NCI-H187 (cell line): ENCODE measurements at places on chromosomes 3 and 15.

- DNase-seq, result peak; percentile 26
These were observed 42.2 kb upstream of the PLCL2 start for GRCh38 chr3:16842272-16843270.

DNA sequence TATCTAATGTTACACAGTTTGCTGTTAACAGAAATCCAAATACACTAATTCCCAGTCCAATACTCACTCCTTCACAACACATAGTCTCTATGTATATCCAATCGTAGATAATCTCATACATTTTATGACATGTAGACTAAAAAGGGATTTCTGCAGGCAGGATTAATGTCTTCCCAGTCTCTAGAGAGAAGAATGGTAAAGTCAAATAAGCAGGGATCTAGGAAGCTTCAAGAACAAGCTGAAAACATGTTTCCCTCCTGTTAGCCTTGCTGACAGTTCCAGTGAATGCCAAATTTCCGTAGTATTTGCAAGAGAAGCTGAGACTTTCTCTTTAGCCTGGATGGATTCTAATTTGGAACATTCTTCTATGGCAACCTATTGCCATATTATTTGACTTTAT is 500.1 kb downstream of the IGSF11 start:
- no peak for DNase-seq

GRCh38 chr3:4597208-4597985 is 104.2 kb downstream of the ITPR1 start:
- DNase-seq, result no peak

GRCh38 chr3:43081796-43082195 is 24.1 kb downstream of the POMGNT2 start:
- no peak for DNase-seq

- no peak for DNase-seq
These were observed 551 bp downstream of the NLGN1 start for GRCh38 chr3:173398111-173398479.

DNA sequence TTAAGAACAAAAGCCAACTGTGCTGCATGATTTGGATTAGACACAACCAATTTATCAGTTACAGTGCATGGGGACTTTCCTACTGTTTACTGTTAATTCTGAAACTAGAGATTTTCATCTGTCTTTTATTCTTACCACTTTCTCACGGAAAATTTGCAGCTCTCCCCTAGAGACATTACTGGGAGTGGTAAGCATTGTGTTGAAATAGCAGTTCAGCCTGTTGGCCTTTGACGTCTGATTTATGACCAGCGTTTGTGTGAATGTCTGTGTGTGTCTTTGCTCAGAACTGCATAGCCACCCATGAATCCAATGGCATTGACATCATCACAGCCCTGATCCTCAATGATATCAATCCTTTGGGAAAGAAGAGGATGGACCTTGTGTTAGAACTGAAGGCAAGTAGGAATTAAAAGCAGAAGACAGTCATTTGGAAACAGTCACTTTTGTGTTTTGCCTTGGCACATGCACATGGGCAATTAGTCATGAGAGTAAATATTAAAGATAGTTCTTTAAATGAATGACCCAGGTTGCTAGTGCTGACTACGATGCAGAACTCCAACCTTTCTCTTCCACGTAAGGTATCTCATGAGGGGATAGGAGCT is 202.2 kb upstream of the BHLHE40 start:
- DNase-seq, result no peak

GRCh38 chr15:29570948-29571791 is 251.1 kb downstream of the TJP1 start:
- no peak for DNase-seq

GRCh38 chr3:7340795-7341194 is 479.9 kb downstream of the GRM7 start:
- DNase-seq, result no peak

DNA sequence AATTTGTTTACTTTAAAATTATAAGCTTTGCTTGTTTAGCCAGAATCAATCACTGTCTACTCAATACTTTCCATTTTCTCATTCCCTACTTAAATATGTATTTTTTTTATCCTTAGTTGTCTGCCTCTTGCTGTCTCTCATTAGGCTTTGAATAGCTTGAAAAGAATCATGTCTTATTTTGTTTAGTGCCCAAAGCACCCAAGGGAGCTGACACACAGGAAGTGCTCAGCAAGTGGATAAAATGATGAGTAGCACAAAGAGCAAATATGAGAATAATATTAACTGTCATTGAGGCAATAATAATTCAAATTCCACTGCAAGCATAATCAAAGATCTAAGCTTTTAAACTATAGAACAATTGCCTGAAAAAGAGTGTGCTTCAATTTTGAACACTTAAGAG is 19.0 kb upstream of the IL1RAP start:
- DNase-seq, result no peak

GRCh38 chr15:50117431-50118027 is 1.5 kb downstream of the ATP8B4 start:
- no peak for DNase-seq

GRCh38 chr3:72270072-72270681 is 485.2 kb upstream of the PROK2 start:
- DNase-seq, result no peak

- DNase-seq, result no peak
These were observed 73.3 kb upstream of the UBE2E2 start for GRCh38 chr3:23129817-23130216.

GRCh38 chr3:184688882-184689271 is 23.0 kb downstream of the MAGEF1 start:
- no peak for DNase-seq

- no peak for DNase-seq
These were observed 40.9 kb upstream of the STRIT1 start for GRCh38 chr3:155334215-155334913.

DNA sequence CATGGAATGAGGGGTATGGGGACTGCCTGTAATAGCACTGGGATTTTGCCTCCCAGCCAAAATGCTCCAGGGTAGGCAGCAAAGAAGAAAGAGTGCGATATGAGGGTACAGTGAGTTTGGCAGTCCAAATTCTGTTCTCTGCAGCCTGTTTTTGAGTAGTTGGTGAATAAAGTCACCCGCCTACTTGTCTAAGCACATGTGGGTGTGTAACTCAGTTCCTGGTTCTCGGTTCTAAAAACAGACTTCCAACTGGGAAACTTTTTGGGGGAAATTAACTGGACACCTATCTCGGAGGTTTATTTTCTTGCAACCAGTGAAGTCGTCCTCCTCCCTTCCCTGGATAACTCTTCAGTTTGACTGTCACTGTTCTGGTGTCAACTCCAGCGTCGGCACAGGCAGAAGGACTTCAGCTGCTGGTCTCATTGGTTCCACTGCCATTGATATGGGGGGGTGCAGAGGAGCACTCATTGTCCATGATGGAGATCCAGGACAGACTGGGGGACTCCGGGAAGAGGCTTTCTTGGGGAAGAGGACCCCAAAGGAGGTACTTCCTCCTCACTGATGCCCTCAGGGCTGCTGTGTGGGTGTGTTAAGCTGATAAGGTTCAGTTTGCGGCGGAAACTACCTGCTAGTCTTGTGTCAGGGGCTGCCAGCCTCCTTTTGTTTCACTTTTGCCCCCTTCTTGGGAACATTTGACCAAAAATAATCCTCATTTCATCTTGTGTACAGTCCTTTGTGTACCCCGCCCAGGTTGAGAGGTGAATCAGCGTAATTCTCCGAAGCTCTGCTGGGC is 13.2 kb downstream of the GHRL start:
- DNase-seq, result no peak

GRCh38 chr3:25424614-25425013 is 3.4 kb upstream of the RARB start:
- no peak for DNase-seq

DNA sequence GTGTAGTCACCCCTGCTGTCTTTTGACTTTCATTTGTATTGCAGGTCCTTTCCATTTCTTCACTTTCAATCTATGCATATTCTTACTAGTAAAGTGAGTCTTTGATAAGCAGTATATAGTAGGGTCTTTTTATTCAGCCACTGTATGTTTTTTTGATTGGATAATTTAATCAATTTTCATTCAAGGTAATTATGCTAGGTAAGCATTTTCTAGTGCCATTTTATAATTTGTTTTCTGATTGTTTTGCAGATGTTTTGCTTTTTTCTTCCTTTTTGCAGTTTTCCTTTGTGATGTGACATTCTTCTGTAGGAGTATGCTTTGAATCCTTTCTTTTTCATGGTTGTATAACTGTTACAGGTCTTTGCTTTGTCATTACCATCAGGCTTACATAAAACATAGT is 504.3 kb upstream of the GBE1 start:
- DNase-seq, result no peak

DNA sequence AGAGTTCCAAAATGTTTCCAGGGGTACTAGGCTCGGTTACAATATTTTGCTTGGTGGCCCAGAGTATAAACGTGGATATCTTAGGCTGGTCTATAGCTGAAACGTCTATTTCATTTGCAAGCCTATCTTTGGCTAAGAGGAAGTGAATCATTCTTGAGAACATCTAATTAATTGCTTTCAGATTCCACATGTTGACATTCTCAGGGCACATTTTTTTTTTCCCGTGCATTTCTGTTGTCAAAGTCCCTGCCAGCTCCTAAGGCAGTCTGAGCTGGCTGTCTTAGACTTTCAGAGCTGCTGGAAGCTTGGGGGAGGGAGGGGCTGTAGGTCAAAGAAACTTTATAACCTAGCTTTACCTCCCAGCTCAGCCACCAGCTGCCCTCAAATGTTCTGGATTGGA is 23.2 kb upstream of the LAMP3 start:
- no peak for DNase-seq

- DNase-seq, result no peak
These were observed 256.3 kb upstream of the SEMA6D start for GRCh38 chr15:47460795-47461573.

- no peak for DNase-seq
These were observed 63.9 kb upstream of the RGMA start for GRCh38 chr15:93152951-93153350.

DNA sequence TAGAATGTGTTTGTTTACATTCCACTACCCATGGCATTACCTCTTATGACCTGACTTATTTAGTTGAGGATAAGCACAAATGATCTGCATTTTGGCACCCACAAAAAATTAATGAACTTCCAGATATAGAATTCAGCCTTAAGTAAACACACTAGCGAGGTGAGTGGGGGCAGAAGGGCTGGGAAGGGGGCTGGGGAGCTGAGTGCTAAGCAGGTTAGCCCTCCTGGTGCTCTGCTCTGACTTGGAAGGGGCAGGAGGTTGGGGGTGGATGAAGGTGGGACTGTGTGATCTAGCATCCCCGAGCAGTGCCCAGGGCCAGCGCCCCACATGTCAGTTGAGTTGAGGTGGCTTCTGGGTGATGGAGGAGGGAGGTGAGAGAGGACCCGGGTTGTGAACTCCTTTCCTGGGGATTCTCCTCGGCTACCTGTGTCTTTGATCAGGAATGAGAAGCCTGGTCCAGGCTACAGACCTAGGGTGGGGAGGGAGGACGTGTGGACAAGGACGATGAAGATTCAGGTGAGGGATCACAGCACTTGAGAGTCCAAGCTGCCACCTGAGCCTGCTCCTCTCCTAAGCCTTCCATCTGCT is 178.6 kb upstream of the SMAD3 start:
- no peak for DNase-seq

DNA sequence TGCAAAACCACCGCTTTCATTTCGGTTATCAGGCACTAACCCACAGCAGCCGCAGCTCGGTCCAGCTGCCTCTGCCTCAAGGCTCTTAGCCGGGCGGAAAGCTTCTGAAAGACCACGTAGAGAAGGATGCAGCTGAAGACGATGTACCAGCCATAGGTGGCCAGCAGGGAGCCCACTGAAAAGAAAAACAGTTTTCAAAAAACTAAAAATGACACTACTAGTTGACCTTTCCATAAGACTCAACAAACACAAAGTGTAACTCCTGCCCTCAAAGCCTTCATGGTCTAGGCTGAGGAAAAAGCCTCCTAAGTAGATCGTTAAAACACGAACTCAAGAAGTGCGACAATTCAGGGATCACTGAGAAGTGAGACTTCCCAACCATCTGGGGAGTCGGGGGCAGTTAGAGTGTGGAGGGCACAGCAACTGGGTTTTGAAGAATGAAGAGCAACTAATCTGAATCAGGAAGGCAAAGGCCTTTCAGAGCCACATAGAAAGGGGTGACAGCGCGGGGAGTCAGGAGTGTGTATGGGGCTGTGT is 716 bp downstream of the SELENOS start:
- DNase-seq, result no peak

GRCh38 chr3:46847744-46848143 is 15.5 kb downstream of the MYL3 start:
- no peak for DNase-seq

- no peak for DNase-seq
These were observed 78.6 kb downstream of the HERC2 start for GRCh38 chr15:28243399-28243798.

GRCh38 chr15:68829068-68829467 is 8.4 kb upstream of the ANP32A start:
- no peak for DNase-seq

DNA sequence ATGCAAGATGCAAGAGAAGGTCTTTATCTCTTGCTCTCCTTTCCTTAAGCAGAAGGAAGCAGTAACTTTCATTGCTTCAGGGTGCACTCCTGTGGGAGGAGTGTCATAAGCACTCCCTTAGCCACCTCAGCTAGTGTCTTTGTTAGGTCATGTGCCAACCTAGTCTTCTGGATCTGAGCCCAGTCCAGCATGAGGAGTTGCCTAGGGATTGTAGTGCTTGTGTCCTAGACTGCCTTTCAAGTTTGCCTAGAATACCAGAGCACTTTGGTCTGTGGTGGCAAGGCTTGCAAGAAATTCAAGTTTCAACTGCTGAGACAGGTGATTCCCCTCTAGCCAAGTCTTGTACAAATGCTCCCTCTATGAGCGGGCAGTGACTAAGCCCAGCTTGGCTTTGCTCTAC is 633.6 kb downstream of the ZNF385D start:
- DNase-seq, result no peak

GRCh38 chr3:100760377-100760776 is 51.1 kb downstream of the TFG start:
- DNase-seq, result no peak

DNA sequence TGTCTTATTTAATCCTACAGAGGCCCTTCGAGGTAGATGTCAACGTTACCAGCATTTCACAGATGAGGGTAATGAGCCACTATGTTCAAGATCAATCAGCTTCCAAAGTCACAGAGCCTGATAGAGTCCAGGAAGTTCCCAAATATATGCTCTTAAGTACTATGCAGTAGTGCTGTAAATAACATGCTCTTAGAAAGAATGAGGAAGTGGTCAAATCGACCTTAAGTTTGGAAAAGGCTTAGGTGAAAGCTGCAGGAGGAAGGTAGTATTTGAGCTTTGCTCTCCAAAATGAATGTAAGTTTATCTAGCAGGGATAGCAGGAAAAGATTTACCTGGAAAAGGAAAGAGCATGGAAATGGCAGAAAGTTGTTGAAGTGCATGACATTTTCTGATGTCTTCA is 234.0 kb downstream of the RBMS3 start:
- DNase-seq, result no peak

- DNase-seq, result no peak
These were observed 30.1 kb upstream of the SLC28A2 start for GRCh38 chr15:45221967-45222366.

- no peak for DNase-seq
These were observed 554.5 kb downstream of the AGBL1 start for GRCh38 chr15:86634146-86634545.

DNA sequence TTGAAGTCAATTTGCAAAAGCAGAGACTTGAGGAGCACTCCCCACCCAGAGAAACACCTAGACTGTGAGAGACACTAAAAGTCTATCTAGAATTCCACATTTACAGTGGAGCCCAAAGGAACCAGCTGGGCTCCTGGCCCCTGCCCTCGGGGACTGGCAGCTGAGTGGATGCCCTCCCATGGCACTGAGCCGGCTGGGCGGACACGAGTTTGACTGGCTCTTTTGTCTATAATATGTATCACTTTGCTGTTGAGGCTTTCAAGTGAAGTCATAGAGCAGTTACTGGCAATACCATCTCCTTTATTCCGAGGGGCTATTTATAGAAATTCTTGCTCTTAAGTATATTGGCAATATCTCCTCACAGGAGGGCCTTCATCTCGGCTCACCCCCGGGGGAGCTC is 65.8 kb upstream of the TNFAIP8L3 start:
- DNase-seq, result no peak
